Upper lobe of right lung (tissue), 1 donor: ENCODE measurements at places on chromosomes 5 and 9.

DNA sequence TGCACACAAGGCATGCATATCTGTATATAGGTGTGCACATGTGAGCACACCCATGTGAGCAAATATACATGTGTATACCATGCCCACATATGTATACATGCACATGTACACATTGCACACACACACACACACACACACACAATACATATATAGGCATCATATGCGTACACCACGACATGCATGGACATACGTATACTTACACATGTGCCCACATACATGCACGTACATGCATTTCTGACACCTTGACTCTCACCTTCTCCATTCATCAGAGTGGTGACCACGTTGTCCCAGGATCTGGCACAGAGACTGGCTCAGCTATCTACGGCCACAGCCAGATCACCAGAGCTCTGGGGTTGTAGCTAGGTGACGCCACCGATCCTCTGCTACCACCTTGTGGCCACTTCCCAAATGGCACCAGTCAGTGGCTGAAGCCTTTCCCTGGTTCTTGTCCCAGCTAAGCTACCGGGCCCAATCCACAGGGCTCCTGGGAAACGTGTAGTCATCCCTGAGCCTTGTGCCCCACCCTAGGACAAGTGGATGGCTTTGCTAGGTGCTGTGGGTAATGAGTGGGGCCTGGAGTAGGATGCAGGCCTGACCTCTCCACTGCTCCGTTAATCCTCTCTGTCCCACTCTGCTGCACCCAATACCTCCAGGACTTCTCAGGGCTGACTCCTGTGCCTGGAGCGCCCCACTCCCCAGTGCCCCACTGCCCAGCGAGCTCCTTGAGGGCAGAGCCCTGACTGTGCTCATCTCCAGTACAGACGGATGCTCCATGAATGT lies 194.4 kb downstream of the RGS3 start:
- DNase-seq = peak; percentile 85

DNA sequence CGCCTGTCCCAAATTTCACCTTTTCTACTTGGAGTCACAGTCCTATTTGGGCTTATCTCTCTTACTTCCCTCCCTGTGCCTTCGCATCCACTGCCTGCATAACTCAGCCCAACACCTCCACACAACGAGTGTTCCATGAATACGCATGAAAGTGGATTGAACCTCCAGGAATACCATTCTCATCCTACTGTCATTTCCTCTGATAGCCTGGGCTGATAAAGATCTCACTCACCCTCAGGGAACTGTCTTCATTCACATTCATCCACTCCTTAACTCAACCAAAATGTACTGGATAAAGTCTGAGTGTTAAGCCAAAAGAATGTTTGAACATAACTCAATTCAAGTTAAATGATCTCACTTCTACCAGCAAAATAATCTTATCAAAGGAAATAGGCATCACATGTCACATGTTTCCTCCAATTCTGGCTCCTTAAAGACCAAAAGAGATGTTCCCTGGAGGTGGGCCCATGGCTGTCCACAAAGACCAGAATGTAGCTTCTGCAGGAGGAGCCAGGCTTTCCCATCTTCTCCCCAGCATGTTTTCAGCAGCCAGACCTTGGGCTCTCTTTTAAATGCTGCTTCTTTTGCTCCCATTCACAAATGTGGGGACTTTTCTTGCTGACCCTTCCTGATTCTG lies 28.4 kb upstream of the TRIO start:
- no peak for DNase-seq

GRCh38 chr5:135593886-135594285 lies 15.1 kb upstream of the CXCL14 start:
- DNase-seq = no peak

DNA sequence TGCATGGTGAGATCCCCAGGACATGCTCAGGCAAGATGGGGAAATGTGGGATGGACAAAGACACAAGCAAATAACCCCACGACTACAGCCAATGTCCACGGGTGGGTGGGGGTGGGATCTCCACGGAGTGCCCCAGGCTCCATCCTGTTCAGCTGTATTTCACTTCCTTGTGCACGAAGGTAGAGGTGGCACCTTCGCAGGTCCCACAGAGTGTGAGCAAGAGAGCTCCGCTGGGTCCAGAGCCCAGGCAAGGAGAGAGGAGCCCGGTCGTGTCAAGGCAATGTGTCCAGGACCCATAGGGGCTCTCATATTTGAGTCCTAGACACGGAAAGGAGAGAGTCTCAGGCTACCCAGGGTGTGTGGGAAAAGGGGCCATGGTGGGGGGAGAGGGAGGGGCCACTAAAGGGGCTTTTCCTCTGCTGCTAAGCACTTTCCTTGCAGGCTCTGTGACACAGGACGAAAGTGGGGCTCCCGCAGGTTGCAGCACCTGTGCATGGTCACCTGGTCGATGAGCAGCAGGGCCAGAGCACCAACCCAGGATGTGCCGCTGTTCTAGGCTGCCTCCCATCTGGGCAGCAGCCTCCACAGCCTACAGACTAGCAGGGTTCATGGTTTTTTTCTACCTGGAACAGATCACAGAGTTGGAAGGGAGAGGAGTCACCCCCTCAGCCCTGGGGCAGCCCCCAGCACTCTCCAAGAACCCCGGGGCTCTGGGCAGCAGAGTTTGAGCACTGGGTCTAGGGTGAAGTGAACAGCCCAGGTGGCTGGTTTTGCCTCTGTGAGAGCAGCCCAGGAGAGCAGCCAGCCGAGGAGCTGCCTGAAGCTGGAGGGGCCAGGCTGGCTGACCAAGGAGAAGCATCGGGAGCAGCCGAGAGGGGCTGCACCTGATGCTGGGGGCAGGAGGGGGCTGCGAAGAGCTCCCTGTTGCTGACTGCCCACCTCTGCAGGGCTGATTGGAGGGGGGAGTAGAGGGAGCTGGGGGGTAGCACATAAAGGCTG lies 100.7 kb upstream of the MVB12B start:
- DNase-seq = no peak

DNA sequence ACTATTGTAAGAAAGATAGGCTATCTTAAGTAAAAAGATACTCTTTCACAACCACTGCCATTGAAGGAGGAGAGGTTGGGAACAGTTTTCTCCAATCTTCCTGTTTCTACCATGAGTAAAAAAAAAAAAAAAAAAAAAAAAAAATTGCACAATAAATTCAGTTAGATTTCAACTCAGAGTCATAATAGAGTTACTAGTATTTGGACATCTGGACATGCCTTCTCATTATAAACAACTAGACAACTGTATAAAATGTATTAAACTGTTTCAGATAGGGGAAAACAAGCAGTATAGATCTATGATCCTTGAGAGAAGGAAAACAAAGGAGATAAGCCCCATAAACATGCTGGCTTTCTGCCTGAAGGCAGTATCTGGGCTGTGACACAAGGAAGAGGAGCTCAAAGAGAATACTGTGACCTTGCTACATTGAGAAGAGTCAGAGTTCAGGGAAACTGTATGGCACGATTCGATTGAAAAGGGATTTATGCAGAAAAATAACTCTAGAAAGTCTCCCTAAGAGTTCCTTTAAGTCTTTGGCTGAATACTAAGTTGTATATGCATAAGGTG lies 249.2 kb upstream of the POU5F2 start:
- DNase-seq = no peak

- no peak for DNase-seq
Observed at GRCh38 chr9:90946982-90947381, 145.4 kb downstream of the SYK start.

GRCh38 chr5:101915554-101915953 lies 380.5 kb downstream of the SLCO4C1 start:
- DNase-seq = no peak

GRCh38 chr9:6305954-6306563 lies 22.1 kb upstream of the TPD52L3 start:
- DNase-seq = no peak

DNA sequence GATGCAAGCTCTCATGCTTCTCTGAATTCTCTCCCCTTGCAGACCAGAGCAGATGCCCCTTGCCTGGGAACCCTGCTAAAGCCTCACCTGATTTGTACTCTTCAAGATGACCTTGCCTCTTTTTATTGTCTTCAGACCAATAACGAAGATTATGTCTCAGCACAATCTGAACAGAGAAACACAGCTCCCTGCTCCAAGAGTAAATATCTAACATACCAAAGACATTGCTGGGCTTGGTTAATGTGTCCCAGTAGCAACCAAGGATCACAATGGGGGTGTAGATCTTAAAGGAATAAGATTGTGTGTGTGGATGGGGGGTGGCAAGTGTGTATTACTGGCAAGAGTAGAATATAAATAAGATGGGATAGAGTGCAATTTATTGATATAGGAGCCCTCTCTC lies 67.6 kb upstream of the LHFPL2 start:
- no peak for DNase-seq

GRCh38 chr5:111158105-111158744 lies 66.0 kb upstream of the CAMK4 start:
- DNase-seq = no peak

DNA sequence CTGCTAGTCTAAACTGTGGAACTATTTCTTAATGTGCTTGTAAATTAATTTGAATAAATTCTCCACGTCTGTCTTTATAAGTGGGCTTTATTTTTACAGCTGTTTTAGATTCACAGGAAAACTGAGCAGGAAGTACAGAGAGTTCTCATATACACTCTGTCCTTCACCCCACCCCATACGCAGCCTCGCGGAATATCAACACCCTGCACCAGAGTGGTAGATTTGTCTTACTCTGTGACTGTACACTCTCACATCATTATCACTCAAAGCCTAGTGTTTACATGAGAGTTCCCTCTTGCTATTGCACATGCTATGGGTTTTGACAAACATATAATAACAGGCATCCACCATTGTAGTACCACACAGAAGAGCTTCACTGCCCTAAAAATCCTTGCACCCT lies 179.7 kb upstream of the DAB2 start:
- no peak for DNase-seq

GRCh38 chr9:96441798-96442445 lies 8.0 kb upstream of the HABP4 start:
- DNase-seq = no peak

DNA sequence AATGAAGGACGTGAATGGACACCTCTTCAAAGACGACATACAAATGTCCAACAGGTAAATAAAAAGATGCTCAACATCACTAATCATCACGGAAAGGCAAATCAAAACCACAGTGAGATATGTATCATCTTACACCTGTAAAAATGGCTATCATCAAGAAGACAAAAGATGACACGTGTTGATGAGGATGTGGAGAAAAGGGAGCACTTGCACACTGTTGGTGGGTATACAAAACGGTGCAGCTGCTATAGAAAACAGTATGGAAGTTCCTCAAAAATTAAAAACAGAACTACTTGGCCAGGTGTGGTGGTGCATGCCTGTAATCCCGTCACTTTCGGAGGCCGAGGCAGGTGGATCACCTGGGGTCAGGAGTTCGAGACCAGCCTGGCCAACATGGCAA lies 47.9 kb downstream of the STK10 start:
- no peak for DNase-seq

DNA sequence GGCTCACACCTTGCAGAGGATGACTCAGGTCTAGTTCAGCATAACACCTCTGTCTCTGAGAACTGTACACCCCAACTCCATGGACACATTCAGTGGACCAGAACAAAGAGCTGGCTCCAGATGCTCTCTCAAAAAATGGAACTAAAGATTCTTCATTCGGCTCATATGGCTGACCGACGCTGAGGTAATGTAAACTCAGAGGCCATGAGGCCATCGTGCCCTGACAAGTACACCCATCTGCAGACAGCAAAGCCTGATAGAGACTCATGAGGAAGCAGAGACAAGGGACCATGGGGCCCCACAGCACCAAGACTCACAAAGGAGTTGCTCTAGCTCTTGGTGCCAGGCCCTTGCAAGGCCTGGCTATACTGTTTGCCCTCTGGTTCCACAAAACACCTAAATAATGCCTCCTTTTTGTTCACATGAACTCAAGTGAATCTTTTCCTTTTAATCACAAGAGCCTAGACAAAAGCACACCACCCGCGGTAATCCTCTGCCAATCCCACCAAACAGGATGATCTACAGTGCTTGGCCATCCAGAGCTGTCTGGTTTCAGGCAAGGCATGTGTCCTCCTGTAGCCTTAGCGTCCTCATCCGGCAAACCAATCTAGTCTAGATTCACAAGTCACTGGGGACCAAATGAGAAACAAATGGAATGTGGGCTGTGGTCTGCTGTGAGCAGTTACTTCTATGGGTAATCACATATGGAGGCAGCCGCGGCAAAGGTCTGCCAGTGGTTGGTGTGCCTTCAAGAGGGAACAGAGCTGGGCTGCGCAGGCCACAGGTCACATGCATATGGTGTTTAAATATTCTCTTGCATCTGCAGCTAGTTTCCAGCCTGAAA lies 22.7 kb downstream of the MED27 start:
- no peak for DNase-seq

DNA sequence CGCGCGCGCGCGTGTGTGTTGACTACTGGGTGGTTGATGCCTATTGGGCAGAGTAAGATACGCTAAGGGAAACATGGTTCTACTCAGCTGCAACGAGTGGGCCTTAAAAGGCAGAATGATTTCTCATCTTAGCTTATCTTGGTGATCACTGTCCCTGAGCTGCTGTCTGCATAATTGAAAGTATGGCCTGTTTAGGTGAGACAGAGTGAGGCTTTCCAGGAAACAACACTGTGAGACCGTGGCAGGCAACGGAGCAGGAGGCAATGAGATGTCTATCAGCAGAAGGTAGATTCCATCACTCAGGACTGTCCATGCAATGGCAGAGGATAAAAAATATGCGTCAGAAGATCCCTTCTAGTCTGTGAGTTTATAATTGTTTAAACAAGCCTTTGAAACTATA lies 277.2 kb downstream of the TRIM32 start:
- no peak for DNase-seq

DNA sequence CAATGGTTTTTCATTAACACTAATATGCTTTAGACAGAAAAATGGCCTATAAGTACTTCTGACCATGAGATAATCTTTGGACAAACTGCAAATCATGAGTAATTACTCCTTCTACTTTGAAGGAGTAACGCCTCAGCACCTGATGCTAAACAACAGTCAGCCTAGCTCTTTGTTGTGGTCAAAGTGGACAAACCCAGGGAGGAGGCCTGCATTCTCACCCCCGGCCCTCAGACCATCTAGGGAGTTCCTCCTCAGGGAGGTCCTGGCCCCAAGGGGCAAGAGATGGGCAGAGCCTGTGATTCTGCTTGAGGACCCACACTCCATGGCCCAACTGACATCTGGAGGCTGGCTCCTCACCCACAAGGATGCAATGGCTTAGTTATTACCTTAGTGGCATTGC lies 48.2 kb upstream of the ANGPTL2 start:
- no peak for DNase-seq

DNA sequence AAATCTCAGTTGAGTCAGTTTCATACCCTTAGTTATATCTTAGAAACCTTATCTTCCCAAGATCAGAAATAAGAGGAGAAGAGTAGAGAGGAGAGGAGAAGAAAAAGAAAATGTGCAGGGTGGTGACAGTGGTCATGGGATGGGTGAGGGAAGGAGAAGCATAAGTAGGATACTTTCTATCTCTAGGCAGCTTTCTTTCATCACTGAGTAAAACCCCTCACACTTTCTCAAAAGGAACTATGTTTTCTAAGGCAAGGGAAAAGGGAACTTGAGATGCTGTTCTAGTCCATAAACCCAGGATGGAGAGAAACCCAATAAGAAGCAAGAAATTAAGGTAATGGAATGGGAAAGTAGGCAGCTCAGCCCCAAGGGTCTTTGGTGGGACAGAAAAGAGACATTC lies 225.3 kb downstream of the MCTP1 start:
- no peak for DNase-seq

- DNase-seq = no peak
Observed at GRCh38 chr9:80885894-80886293, 803.5 kb downstream of the TLE1 start.
